CD4-positive, alpha-beta T cell treated with Interferon gamma for 1 hour (primary cell): ENCODE measurements at places on chromosomes 5 and 9.

- DNase-seq = no peak
These were observed 4.3 kb downstream of the SMIM33 start for GRCh38 chr5:139474890-139475791.

GRCh38 chr5:30890377-30890776 lies 303.1 kb upstream of the CDH6 start:
- DNase-seq = no peak

DNA sequence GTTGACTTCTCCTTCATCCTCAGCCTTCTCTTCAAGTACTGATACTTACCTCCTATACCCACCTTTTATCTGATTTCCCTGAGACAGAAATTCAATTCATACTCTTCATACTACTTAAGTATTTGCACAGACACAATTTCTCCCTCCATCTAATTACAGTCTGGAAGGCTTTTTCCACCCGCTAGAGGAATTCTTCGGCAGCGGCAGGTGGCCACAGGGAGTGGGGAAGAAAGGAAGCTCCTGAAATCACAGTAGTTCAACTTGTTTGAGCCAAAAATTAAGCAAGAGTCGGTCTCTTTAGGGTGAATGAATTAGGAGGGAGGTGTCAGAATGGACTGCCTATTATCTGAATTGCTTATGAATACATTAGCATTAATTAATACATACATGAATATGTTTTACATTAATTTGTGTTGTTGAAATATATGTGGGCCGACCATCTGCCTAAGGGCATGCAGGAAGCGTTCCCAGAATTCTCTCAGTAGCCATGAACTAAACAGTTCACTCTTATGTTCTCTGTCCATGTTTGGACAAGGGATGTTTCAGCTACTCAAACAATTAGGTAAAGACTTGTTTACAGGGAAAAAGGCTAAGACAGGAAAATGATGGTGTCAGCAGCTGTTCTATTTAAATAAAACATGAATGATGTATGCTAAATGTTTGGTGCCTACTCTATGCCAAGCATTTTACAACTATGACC lies 101.4 kb upstream of the SMARCA2 start:
- no peak for DNase-seq

DNA sequence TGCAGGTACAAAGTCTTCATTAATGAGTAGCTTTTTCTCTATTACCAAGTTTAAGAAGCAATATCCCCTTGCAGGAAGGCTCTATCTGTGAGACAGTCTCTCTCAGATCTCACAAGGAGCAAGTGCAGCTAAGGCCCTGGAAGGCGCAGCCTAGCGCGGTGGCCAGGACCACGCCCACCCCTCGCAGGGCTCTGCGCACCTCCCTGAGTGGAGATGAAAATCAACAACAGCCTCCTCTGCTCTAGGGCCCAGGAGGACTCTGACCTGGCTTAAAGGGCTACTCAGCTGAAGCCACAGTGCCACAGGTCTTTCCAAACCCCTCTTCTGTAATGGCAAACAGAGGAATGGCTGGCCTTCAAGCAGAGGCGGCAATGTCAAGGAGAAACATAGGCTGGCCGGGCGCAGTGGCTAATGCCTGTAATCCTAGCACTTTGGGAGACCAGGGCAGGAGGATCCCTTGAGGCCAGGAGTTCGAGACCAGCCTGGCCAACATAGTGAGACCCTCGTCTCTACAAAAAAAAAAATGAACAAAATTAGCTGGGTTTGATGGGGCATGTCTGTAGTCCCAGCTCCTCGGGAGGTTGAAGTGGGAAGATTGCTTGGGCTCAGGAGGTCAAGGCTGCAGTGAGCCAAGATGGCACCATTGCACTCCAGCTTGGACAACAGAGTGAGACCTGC lies 11.9 kb downstream of the SEC16A start:
- DNase-seq = no peak

- DNase-seq = no peak
These were observed 105.1 kb downstream of the FBN2 start for GRCh38 chr5:128432913-128433440.

GRCh38 chr5:71652803-71653543 lies 65.8 kb downstream of the MCCC2 start:
- no peak for DNase-seq

DNA sequence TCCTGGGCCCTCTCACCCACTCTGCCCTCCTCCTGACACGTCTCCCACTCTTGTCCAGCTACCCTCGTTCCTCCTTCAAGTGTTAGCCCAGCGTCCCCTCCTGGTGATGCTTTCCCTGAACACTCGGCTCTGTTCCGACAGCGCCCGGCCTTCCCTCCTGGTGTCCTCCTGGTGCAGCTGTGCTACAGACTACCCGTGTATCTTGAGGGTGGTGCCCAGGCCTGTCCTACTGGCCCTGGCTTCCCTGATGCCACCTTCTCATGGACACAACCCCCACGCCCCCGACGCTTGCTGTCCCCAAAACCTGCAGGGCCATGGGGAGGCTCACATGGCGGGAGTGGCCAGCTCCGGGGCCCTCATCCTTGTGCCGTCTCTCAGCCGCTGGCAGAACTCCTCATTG lies 21.4 kb upstream of the SCGB3A1 start:
- no peak for DNase-seq

DNA sequence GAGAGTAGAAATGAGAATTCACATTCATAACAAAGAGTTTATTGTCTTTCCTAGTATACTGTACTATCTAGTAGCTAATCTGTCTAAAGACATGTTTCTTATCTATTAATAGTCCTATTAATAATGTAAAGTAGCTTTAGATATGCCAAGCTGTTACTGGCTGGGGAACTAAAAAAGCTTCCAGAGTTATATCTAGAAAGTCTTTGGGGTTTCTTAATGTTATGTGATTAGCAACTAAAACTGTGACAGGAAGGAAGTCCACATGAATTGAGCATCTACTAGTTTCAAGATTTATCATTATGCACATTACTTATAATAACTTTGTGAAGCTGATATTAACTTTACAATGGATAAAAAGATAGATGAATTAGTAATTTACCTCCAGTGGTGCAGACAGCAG lies 122.7 kb upstream of the CDKN2B start:
- DNase-seq = no peak

DNA sequence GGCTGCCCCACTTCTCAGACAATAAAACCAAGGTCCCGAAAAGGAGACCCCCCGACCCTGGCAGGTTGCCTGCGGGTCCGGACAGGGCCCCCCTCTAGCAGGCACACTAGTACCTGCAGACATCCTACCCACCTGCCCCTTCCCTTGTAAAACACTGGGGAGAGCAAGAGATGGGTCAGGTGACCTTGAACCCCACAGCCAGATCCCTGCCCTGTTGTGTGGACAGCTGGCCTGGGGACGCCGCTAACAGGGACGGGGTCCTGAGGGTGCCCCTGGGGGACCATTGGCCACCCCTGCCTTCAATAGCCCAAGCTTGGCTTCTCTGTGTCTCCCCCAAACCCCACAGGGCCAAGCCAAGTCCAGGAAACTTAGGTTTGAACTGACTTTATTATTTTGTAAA lies 45.0 kb upstream of the UBAC1 start:
- DNase-seq = no peak

- no peak for DNase-seq
These were observed 244.0 kb downstream of the CACNA1B start for GRCh38 chr9:138121438-138122050.

- no peak for DNase-seq
These were observed 46.2 kb upstream of the FSD1L start for GRCh38 chr9:105401651-105402050.

DNA sequence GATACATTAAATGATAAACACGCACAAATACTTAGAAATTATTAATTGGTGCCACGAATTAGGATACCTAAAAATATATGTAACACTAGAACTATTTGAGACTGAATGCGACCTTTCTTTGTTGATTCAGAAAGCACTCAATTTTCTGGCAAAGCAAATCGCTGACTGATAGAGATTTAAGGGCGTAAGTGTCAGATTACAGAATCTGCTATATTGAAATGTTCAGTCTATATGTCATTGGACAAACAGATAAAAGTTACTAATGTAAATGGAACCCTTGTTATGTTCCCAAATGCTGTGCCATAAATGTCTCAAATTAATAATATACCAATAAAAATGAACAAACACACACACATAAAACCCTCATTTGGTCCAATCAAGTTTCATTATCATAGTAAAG lies 137.9 kb downstream of the MPDZ start:
- DNase-seq = no peak

- DNase-seq = no peak
These were observed 115.7 kb downstream of the FBXO38 start for GRCh38 chr5:148499452-148499851.

DNA sequence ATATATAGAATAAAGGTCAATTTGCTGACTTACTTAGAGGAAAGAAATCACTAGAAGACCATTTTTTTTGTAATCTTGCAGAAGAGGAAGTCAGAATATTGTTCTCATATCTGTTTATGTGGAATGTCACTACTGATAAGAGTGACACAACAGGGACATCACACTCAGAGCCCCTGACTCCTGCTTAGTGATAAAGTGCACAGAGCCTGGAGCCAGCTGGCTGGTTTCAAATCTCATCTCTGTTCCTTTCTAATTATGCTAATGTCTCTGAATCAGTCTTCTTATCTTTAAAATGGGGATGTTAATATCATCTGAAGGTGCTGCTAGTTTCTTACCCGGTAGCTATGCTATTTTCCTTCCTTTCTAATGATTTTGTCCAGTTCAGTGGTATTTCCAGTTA lies 58.6 kb upstream of the LIFR start:
- DNase-seq = no peak

GRCh38 chr9:94056442-94056974 lies 27.8 kb upstream of the PTPDC1 start:
- no peak for DNase-seq

DNA sequence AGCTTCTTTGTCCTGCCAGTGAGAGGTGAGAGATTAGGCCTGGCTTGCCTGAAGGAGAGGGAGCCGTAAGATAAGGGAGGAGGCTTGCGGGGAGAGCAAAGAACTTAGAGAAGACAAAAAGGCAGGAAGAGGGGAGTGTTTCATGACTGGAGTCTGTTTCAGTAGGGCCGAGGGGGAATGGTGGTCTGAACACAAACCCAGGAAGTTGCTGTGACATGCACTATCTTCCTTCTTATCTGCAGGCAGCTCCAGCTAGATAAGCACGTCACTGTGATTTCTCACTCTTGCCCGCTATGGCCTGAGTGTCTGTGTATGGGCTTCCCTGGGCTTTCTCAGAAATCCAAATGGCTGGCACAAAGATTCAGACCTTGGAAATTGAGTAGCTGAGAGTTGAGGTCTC lies 307.5 kb upstream of the CLINT1 start:
- no peak for DNase-seq

GRCh38 chr5:60077292-60077691 lies 183.8 kb upstream of the PDE4D start:
- no peak for DNase-seq

- DNase-seq = no peak
These were observed 265.1 kb upstream of the MVB12B start for GRCh38 chr9:126061575-126061974.

DNA sequence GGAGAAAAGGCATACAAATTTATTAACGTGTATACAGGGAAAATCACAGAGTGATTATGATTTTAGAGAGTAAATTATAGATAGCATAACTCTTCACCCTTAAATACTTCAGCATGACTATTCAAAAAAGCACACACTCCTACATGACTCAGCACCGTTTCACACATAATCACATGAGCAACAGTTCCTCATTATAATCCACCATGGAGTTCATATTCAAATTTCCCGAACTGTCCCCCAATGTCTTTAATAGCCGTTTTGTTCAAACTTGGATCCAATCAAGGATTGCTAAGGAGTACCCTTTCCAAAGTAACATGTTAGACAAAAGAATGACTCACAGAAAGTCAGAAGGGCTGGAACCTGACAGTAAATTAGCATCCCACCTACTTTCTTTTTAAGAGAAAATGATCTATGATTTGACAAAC lies 32.1 kb downstream of the RAPGEF1 start:
- DNase-seq = no peak

DNA sequence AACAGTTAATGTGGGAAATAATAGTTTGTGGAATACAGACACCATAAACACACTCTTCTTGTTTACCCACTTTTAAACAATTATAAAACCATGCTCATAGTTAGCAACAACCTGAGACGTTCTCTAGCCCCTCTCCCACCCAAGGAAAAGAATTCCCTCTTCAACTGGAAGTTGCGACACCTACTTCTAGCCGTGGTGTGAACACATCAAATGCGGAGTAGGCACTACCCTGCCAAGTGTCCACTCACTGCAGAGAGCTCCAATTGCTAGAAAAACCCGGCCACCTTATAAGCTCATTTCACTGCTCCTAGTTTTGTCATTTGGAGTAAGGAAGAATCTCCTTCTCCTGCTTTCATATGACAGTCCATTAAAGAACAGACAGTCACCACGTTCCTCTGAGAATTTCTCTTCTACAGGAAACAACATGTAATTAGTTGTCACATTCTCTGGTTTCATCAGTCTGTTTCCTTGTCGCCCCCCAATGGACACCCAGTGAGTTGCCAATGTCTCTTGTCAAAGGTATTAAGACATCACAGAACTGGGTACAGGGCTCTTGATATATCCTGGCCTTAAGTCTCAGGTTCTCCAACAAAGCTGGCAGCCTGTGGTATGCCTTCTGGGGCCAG lies 47.3 kb downstream of the PRLR start:
- DNase-seq = no peak

- no peak for DNase-seq
These were observed 115.8 kb downstream of the MTX3 start for GRCh38 chr5:79875230-79875629.

DNA sequence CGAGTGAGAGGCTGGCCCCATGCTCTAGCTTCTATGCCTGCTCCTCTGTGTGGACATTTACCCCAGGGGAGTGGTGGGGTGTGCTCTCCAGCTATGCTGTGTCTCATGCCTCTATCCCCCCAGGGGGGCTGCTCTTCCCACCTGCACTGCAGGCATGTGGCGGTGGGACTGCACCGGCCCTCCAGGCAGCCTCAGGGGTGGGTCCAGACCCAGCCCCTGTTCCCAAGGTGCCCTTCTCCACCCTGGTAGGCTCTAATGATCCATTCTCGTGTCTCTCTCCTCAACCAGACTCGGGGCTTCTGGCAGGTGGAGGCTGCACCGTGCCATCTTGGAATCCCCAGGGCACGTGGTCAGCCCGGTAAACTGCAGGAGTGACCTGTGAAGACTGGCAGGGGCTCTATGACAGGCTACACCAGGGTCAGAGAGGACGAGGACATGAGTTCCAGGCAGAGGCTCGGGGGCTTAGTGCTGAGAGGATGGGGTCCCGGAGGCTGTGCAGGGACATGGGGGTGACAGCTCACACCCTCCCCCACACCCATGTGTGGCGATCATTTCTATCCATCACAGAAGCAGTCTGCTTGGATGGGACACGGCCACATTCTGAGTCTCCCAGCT lies 22.7 kb upstream of the COL5A1 start:
- DNase-seq = no peak

DNA sequence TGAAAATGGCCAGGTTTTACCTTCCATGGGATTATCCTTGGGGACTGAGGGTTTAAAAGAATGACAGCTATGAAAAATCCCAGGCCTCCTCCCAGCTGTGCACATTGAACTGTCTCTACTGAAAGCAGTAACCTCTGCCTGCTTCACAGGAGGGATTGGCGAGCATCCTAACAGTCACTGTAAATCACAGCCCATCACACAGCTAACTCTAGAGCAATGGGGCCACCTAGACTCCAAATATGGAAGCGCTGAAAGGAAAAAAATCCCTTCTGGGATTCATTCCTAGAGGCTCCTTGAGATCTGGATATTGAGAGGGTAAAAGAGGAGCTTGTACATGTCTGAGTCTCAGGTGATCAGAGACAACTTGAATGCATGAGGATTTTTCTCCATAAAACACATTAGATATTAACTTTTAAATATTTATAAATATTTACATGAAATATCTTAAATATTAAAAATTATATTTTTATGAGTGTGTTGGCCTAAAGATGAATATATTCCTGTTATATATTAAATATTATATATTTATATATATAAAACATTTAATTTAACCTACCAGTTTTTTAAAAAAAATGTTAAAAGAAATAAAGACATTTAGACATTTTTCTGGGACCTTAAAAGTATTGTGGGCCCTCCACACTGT lies 133.8 kb upstream of the SLC24A2 start:
- DNase-seq = no peak
